Left cardiac atrium (tissue), 4 donors: ENCODE measurements at places on chromosomes 3 and 15. TPM values are rescaled to one million over a fixed set of nuclear protein-coding genes. Genes with fewer than 3 reads are reported as not detected.

Gene DUOX1
- total RNA-seq = 2.6 TPM

- DNase-seq = no peak
Measured at GRCh38 chr3:46359733-46360493, 6.0 kb downstream of the CCR2 start.

DNA sequence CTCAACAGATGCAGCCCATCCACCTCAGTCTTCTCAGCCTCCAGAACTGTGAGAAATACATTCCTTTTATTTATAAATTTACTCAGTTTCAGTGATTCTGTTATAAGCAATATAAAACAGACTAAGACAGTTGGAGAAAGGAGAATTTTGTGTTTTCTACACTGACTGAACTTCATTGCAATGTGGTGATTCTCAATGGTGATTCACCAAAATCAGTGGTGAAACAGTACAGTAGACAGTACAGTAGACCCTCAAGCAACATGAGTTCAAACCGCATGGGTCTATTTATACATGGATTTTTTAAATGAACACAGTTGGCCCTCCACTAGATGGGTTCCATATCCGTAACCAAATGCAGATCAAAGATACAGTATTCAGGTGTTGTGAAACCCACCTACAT is 403.1 kb upstream of the TGFBR2 start:
- DNase-seq = no peak

Gene ZFAND6
- 64.2 TPM for total RNA-seq

- DNase-seq = no peak
Measured at GRCh38 chr3:27685474-27685873, 36.6 kb downstream of the EOMES start.

GRCh38 chr15:85361323-85361722 is 19.1 kb upstream of the AKAP13 start:
- DNase-seq = no peak

DNA sequence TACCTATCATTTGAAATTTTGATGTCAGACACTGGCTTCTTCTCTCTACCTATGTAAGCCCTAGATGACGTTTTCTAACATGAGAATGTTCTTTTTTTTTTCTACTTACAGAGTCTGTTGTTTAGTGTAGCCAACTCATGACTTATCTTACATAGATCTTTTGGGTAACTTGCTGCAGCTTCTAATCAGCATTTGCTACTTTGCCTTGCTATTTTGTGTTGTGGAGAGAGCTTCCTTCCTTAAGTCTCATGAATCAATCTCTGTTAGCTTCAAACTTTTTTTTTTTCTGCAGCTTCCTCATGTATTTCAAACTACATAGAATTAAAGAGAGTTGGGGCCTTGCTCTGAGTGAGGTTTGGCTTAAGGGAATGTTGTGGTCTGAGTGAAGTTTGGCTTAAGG is 568.7 kb upstream of the BCHE start:
- DNase-seq = no peak

- no peak for DNase-seq
Measured at GRCh38 chr3:40576396-40576795, 51.6 kb downstream of the ZNF621 start.

Gene RLBP1
- not detected for total RNA-seq

Gene PSTPIP1
- 6.1 TPM for total RNA-seq

GRCh38 chr15:33656168-33656567 is 312.1 kb upstream of the CHRM5 start:
- DNase-seq = no peak

GRCh38 chr3:18411541-18411940 is 13.6 kb downstream of the SATB1 start:
- no peak for DNase-seq

GRCh38 chr3:38297947-38298711 is 16.0 kb downstream of the SLC22A14 start:
- DNase-seq = no peak
